ENCODE measurements at places on chromosomes 7 and 10.

DNA sequence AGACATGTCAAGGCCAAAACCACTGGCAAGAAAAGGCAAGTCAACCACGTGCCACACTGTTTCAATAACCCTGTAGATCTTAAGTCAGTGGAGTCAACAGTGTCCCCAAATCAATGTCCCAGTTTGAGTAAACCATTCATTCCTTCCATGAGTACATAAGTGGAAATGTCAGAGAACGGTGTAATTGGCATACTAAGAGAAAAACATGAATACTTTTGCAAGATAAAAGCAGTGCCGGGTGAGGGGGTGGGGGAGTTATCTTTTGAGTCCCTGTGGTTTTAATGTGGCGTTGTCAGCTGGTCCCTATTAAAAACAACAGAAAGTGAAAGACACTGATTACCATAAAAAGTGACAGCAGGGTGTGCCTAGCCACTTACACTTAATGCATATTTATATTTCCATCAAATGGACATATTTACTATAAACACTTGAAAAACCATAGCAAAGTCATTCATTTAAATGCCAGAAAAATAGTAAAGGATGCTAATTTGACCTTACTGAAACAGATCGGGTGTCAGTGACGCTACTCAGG lies 37.8 kb downstream of the RSU1 start:
- no peak for DNase-seq

GRCh38 chr7:105278565-105278964 lies 110.2 kb downstream of the SRPK2 start:
- no peak for DNase-seq

- DNase-seq, result no peak
Measured at GRCh38 chr10:116300542-116300941, 23.7 kb upstream of the CCDC172 start.

GRCh38 chr7:137909042-137909441 lies 62.3 kb upstream of the DGKI start:
- DNase-seq, result no peak

- no peak for DNase-seq
Measured at GRCh38 chr10:38094927-38095574, 914 bp downstream of the ZNF37A start.

DNA sequence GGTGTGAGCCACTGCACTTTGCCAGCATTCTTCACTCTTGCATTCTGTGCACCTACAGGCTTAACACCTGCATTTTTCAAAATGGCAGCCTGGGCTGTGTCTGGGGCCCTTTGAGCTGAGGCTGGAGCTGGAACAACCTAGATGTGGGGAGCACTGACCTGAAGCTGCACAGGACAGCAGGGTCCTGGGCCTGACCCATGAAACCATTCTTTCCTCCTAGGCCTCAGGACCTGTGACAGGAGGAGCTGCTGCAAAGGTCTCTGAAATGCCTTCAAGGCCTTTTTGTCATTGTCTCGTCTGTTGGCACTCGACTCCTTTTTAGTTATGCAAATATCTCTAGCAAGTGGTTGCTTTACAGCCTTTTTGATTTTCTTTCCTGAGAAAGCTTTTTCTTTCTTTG lies 82.3 kb downstream of the INPP5A start:
- no peak for DNase-seq

GRCh38 chr7:1050254-1050906 lies 6.0 kb downstream of the GPR146 start:
- no peak for DNase-seq

DNA sequence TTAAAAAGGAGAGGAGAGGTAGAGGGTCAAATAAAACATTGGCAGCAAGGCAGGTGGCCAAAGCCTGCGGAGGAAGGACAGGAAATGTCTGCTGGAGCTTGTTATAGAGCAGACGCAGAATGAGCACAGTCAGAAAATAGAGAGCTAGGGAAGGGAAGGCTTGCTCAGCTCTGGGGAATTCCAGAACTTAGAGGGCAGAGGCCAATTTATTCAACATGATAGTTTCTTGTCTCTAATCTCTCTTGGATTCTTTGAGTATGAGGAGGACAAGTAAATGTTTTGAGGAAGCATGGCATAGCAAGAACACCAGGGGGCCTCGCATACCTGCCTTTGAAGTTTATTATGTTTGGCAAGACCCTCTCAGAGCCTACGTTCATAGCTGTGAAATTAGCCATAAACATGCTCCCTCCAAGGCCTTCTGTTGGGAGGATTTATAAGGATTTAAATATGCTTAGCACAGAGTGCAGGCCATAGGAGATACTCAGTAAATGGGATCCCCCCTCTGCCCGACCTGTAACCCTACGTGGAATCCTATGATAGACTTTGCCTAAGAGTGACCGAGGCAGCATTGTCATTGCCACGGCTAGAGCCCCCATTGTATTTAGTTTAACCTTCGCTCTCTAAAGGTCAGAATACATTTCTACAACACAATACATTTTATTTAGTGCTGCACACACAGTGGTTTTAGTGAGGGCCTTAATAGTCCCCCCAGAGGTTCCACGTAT lies 293.9 kb downstream of the CCDC3 start:
- DNase-seq, result no peak

DNA sequence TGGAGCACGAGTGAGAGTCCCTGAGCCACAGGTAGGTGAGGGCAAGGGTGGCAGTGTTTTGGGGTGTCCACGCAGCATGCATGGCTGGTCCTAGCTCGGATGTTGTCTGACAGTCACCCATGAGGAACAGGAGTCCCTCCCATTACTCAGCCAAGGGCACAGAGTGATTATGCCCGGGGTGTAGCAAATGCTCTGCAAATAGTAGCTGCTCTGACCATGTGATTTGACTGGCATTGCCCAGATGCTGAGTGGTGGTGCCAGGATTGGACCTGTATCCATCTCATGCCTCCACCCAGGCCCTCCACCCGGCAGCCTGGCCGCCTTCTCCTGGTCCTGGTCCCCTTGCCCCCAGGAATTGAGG lies 150.8 kb downstream of the GRK5 start:
- no peak for DNase-seq

- DNase-seq, result no peak
Measured at GRCh38 chr7:25619963-25620799, 391.9 kb upstream of the NPVF start.

GRCh38 chr10:381805-382204 lies 246.6 kb downstream of the ZMYND11 start:
- DNase-seq, result no peak

- no peak for DNase-seq
Measured at GRCh38 chr10:96829029-96829773, 2.9 kb upstream of the LCOR start.

- no peak for DNase-seq
Measured at GRCh38 chr7:375321-375831, 85.4 kb downstream of the FOXL3 start.

GRCh38 chr7:143451746-143452145 lies 8.5 kb downstream of the TAS2R60 start:
- DNase-seq, result no peak

DNA sequence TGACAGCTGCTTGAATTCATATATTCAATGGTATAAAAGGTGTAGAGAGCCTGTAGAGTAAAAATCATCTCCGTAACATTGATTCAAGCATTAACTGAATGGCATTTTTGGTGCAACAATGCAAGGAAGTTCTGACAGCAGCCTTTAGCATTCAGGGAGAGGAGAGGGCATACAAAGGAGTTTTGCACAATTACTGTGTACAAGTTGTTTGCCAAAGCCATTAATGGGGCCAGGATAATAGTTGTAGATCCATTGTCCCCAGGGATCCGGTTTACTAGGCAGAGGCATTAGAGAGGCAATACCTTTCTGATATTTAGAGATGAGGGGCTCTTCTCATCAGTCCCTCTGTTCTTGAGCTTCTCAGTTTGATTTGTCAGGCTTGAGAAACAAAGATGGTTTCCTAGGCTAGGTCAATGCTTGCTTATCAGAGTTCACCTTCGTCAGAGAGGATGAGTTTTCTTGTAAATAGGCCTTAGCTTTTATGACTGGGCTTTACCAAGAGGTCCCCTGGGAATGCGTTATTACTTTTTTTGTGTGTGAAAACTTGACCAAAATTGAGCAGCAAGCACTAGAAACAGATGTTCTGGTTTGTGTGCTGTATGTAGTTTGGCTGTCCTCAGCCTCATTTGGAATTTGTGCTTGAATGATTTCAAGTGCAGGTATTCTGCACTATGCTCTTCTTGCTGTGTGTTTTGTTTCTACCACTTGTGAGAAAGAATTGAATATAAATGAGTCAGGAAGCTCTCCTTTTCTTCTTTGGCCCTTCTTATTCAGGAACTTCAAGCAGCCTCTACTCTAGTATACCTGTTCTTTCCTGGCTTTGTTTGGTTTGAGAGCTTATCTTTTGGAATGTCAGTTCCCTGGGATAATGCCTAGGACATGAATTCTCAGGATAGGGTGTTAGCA lies 32.0 kb downstream of the SND1 start:
- peak; percentile 43 for DNase-seq

- DNase-seq, result no peak
Measured at GRCh38 chr7:6649241-6649961, 12.3 kb downstream of the ZNF316 start.

DNA sequence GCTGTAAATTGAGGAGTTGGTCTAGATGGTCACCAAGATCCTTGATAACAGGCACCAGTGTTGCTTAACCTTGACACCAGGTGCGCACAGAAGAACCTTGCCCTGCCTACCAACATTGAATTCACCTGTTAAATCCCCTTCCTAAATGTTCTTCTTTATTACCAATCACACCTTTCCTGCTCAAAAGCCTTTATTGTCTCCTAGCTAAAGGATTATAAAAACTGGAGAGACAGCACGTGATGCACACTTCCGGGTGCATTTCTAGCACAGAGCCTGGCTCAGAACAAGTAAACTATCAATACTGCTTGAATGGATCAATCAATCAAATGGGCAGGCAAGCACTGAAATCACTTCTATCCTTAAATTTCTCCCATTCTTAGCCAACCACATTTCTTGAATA lies 56.3 kb downstream of the SVIL start:
- DNase-seq, result no peak

- peak; percentile 88 for DNase-seq
Measured at GRCh38 chr7:123797673-123798531, 47.1 kb upstream of the HYAL4 start.

DNA sequence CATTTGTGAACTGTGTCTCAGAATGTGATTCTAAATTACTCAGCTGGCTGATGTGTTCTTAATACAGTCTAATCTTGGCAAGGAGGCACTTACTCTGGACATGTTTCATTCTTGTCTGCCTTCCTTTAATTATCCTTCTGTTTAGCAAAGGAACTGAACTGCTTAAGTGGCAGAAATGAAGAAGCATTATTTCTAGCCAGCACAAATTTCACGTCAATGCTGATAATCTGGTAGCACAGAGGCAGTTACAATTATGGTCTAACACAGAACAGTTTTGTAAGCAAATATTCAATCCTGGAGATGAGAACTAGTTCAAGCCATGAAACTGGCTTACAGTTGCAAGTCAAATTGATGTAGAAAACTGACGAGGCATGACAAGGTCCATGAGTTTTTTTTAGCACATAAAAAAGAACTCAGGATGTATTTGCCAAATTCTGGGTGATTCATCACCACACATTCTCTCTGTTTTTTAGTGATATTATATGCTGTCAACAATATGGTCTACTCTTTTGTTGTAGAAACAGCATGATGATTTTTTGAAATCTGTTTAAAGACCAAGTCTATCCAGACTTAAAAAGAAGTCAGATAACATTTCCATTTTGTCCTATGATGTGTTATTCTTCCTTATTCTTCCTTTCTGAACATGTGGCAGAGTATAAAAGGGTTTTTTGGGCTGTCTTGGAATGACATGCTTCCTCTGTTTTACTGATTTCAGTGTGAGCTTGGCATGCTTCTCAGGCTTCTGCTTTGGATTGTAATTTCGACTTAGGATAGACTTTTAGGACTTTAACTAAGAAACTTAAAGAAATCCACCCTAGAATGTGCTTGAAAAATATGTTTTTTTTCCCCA lies 154.8 kb downstream of the DNAJB9 start:
- no peak for DNase-seq
